ENCODE measurements at places on chromosomes 7 and 10. TPM values are rescaled to one million over a fixed set of nuclear protein-coding genes. Genes with fewer than 3 reads are reported as not detected.

NUTM2E gene
- total RNA-seq, result not detected

CYP3A5 gene
- 358 TPM for total RNA-seq

CLCN1 gene
- not detected for total RNA-seq

PLXNA4 gene
- 8.2 TPM for total RNA-seq

COL17A1 gene
- total RNA-seq, result 3.6 TPM

RHOBTB1 gene
- 5.9 TPM for total RNA-seq

DNAJB6 gene
- total RNA-seq, result 26.5 TPM

TMEM229A gene
- total RNA-seq, result not detected

ZNF655 gene
- total RNA-seq, result 73.5 TPM

MGAM2 gene
- total RNA-seq, result 10.9 TPM

OPN4 gene
- total RNA-seq, result not detected

PRSS1 gene
- total RNA-seq, result 44,177 TPM

GRM3 gene
- not detected for total RNA-seq

MYL10 gene
- total RNA-seq, result not detected

LRRD1 gene
- not detected for total RNA-seq

SCART1 gene
- total RNA-seq, result 11.2 TPM

LANCL2 gene
- total RNA-seq, result 4.4 TPM

DTX2 gene
- 10.5 TPM for total RNA-seq

MINPP1 gene
- total RNA-seq, result 18.9 TPM

GIMAP6 gene
- total RNA-seq, result 10.6 TPM

MICALL2 gene
- 26.7 TPM for total RNA-seq

GIMAP1 gene
- total RNA-seq, result 3.9 TPM

ACTL6B gene
- 0.52 TPM for total RNA-seq

KIFBP gene
- 16.9 TPM for total RNA-seq

TSPAN14 gene
- total RNA-seq, result 22.3 TPM

DENND2A gene
- 2.6 TPM for total RNA-seq

SPDYE2 gene
- total RNA-seq, result not detected

PRSS2 gene
- 74,693 TPM for total RNA-seq

NPFFR1 gene
- not detected for total RNA-seq

TET1 gene
- total RNA-seq, result 1.6 TPM

ASB15 gene
- not detected for total RNA-seq

NUDT13 gene
- 2.3 TPM for total RNA-seq

HOXA7 gene
- total RNA-seq, result 0.26 TPM

TAS2R4 gene
- 1.3 TPM for total RNA-seq

NANOS1 gene
- 9.9 TPM for total RNA-seq

DRGX gene
- not detected for total RNA-seq

GDF2 gene
- total RNA-seq, result not detected

KIAA1217 gene
- 25.9 TPM for total RNA-seq

EPO gene
- 2.6 TPM for total RNA-seq

MET gene
- total RNA-seq, result 23.7 TPM

RADIL gene
- 2.1 TPM for total RNA-seq

ZNF316 gene
- 29.1 TPM for total RNA-seq

VENTX gene
- 0.26 TPM for total RNA-seq

PNLIPRP2 gene
- 2,069 TPM for total RNA-seq

LIPK gene
- total RNA-seq, result not detected

AZGP1 gene
- total RNA-seq, result 133 TPM

C10orf53 gene
- total RNA-seq, result not detected
